ENCODE measurements at places on chromosomes 13 and 19.

DNA sequence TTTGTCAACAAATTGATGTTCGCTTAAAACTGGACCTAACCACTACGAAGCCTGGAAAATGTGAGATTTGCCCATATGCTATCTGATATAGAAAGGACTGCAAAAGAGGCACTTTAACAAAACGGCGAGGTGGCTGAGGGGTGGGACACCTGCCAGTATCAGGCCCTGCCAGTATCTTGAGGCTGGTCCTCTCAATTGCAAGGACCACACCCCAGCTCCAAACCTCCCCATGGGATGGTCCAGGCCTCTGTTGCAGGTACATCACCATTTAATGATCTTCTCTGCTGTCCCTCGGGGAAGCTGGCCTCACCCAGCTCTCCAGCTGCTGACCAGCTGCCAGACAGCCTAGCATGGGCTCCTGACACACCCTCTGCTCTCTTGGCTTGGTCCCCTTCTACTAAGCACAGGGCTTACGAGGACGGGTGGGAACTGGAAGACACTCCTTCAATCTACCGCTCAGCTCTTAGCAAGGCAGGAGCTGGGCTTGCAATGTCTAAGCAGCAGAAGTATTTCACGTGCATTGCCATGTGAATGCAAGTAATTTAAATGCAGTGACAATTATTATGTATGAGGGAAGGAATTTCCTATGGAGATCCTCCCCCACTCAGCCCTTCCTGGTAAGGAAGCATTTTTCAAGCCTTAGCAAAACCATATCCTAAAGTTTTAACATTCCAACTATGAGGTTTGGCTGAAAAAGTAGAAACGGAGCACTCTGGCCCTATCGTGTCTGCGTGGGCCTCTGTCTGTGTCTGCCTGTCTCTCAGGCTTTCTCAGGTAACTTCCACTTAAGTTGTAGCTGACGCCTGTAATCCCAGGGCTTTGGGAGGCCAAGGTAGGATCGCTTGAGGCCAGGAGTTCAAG is 63.9 kb downstream of the LATS2 start:
- no peaks in the 10 kb centered on the region for H3K4me1 ChIP-seq
- H3K27ac ChIP-seq = no peak overlapping the region
- no peak for DNase-seq
- H3K27me3 ChIP-seq = no peaks in the 10 kb centered on the region
- no peaks in the 10 kb centered on the region for H3K36me3 ChIP-seq

GRCh38 chr19:35729763-35730162 is 12.0 kb downstream of the KMT2B start:
- H3K4me1 ChIP-seq = no peaks in the 10 kb centered on the region
- H3K27me3 ChIP-seq = no peaks in the 10 kb centered on the region
- H3K27ac ChIP-seq = no peak overlapping the region
- no peak for DNase-seq
- peaks cover 4% of the 10 kb centered on the region for H3K36me3 ChIP-seq

- no peaks in the 10 kb centered on the region for H3K36me3 ChIP-seq
- no peak overlapping the region for H3K27ac ChIP-seq
- DNase-seq = no peak
- H3K4me3 ChIP-seq = no peak overlapping the region
- no peaks in the 10 kb centered on the region for H3K27me3 ChIP-seq
- H3K4me1 ChIP-seq = no peaks in the 10 kb centered on the region
These were observed 33.3 kb upstream of the SHFL start for GRCh38 chr19:10052602-10053360.

DNA sequence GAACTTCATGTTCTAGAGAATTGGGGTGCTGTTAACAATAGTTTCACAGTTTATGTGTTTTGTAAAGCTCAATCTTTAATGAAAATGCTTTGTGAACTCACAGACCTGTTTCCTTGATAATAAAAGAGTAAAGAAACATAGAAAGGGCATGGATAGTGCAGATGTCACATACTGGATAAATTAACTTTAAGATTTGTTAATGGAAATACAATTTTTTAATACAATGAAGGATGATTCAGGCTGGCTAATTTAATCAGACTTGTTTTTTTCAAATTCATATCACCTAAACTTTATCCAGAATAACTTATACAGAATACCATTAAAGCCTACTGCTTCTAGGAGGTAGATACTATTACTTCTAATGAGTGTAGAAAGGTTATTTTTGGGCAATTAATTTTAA is 1033.5 kb upstream of the SLC10A2 start:
- no peaks in the 10 kb centered on the region for H3K36me3 ChIP-seq
- no peak overlapping the region for H3K4me3 ChIP-seq
- no peak for DNase-seq
- no peak overlapping the region for H3K27ac ChIP-seq

GRCh38 chr19:41552558-41552957 is 23.4 kb upstream of the CEACAM21 start:
- H3K27me3 ChIP-seq = no peaks in the 10 kb centered on the region
- H3K27ac ChIP-seq = peak overlapping the region; percentile 51
- H3K4me1 ChIP-seq = no peaks in the 10 kb centered on the region
- peak overlapping the region; percentile 37 for H3K4me3 ChIP-seq
- no peak for DNase-seq
- no peaks in the 10 kb centered on the region for H3K36me3 ChIP-seq

DNA sequence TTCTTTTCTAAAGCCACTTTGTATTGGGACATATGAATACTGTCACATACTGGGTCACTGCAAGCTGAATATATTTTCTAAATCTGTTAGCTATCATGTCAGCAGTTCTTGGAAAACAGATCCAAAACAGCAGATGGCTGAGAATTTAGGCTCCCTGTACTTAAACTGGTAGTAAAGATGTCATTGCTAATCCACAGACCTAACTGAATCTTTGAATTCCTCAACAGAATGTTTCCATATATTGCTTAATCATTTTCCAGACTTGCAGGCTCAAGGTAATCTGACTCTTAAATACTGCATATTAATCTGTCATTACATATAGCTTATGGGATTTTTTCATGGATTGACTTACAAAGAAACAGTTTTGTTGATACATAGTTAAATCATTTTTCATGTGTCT is 639.0 kb upstream of the KLHL1 start:
- no peak overlapping the region for H3K4me3 ChIP-seq
- DNase-seq = no peak
- H3K27ac ChIP-seq = no peak overlapping the region
- no peaks in the 10 kb centered on the region for H3K36me3 ChIP-seq
- no peaks in the 10 kb centered on the region for H3K4me1 ChIP-seq
- H3K27me3 ChIP-seq = no peaks in the 10 kb centered on the region
